ENCODE measurements at places on chromosomes 6 and 20.

- DNase-seq: no peak
These were observed 519.7 kb downstream of the CDH26 start for GRCh38 chr20:60477958-60478357.

- DNase-seq: no peak
These were observed 78.3 kb downstream of the KIF6 start for GRCh38 chr6:39646751-39647420.

- DNase-seq: no peak
These were observed 96.7 kb upstream of the SLC22A16 start for GRCh38 chr6:110573136-110573535.

DNA sequence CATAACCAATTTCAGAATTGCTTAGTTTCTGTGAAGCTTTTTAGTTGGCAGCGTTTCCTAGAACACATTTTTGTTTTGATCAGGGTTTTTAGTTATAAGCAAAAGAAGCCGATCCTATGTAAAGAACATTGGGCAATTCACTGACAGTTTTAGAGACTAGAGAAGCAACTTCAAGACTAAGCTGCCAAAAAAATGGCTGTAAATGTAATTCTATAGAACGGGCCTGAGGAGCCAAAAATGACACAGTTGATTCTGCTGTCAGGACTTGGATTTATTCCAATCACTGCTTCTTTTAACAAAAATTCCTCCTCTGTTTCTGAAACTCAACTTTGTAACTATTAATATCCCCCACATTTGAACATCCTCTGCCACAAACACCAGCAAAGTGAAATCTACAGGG lies 236.0 kb upstream of the EYS start:
- DNase-seq: no peak

DNA sequence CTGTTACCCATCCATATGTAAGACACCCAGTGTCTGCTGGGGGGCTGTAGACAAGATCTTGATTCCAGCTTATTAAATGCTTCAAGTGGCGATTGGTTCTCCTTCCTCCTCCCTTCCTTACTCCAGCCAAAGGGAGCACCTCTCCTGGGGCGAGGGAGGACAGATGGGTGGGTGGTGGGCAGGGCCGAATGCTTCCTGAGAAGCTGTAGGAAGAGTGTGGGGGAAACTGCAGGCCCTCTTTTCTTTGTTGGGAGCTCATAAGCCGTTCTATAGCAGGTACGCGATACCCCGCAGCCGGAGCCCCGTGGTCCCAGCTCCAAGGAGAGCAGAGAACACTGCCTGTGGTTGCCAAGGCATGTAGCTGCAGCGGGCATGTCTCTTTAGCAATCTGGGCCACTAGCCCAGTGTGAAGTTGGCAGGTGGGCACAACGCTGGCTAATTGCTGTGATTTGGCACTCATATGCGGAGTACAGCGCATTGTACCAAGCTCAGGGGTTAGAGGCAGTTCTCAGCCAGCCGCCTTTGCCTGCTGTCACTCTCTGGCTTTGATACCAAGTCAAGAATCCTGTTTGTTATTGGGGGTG lies 14.7 kb upstream of the KCNG1 start:
- DNase-seq: no peak

DNA sequence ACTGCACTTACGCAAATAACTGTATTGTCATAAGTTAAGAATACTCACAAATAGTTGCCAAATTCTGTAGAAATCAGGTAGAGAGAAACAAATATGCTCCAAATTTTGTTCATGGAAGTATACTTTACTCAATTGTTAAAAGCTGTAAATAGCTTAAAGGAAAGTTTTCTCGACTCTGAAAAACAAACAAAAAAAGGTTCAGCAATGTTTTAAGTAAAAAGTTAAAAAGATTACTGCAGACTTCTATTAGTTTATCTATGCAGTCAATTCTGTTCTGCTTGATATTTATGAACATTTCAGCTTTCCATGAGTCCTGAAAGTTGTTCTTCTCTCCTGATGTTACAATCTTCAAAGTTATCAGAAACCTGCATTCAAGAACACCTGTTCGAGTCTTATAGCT lies 37.5 kb upstream of the FAM8A1 start:
- no peak for DNase-seq

- no peak for DNase-seq
These were observed 5.2 kb upstream of the FOXO3 start for GRCh38 chr6:108555399-108556052.

- no peak for DNase-seq
These were observed 40.9 kb downstream of the DOP1A start for GRCh38 chr6:83108378-83108777.

DNA sequence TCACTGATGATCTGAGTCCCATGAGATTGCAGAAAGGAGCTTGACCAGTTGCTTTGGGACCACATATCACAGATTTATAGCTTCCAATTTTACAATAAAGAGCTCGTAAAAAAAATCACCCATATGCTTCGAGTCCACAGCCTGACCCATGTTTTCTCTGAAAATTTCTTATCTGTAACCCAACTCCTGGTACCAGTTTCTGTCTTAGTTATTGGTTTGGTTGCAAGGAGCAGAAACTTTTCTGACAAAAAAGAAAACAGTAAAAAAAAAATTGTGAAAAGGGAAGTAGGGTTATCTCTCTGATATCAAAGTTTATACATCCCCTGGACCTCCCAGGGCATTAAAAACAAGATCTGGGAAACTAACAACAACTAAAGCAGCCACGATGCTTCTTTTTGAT lies 30.8 kb upstream of the BPIFA2 start:
- DNase-seq: no peak

GRCh38 chr6:3793545-3793944 lies 42.0 kb upstream of the PXDC1 start:
- DNase-seq: no peak

DNA sequence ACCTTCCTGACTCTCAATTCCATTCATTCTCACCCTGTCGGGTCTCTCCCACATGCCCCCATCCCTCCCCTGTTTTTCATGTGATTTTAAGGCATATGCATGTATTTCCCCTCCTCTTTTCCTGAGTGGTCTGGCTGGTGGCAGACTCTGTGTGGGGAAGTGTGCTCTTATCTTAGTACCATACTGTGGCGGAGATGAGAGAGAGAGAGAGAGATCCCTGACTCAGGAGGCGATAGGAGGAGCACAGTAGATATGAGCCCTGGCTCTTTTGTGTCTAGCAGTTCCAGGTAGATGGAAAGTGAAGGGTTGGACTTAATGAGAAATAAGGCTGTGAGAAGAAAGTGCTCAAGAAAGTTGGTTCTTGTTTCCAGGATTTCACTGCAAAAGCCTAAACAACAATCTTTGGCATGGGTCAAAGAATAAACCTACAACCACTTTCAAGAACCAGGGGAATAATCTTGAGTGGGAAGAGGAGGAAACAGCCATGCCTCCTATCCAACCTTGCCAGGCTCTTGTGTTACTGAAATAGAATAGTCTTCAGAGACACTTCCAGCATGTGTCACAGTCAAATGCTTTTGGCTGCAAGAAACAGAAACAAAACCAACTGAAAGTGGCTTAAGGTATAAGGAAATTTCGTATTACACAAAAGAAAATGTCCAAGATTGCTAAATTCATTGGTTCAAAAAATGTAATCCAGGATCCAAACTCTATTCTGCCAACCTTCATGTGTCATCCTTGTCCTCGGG lies 123.8 kb upstream of the MYLIP start:
- DNase-seq: no peak

GRCh38 chr6:83057705-83058321 lies 7.8 kb downstream of the UBE3D start:
- DNase-seq: peak; percentile 64

GRCh38 chr6:136772685-136773472 lies 19.4 kb downstream of the MAP3K5 start:
- DNase-seq: no peak

- no peak for DNase-seq
These were observed 160.2 kb downstream of the GMPR start for GRCh38 chr6:16398587-16398986.

- DNase-seq: no peak
These were observed at the start of gene SYNDIG1 for GRCh38 chr20:24469116-24469893. Gene SYNDIG1 (plus strand): TSS chr20:24469629. CDS start chr20:24543098, 73,469 bp downstream.

DNA sequence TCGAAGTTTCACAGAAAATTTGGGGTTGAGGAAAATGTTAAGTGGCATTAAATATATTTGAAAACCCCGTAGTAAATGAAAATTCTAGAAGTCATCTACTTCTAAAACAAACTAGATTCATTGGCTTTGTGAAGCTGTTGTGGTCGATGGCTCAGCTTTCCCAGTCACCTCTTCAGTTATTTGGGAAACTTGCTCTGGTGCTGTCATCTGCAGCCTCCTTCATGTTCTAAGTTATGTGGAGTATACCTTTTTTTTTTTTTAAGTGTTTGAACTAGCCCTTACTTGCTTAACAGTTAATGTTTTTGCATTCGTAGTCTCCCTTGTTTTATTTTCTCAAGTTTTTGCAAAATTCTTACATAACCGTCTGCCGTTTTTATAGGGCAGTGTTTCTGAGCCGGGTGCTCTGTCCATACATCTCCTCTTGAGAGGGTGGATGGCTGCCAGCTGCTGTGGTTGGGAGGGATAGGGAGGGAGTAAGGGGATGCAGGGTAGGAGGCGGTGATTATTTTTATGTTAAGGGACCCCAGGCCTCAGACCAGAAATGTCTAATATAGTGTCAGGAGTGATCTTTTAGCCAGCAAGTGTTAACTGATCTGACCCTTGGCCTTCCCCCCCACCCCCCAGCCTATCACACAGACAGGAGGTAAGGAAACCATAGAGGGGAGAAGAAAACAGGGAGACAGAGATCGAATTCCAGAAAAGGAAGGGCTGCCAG lies 7.1 kb downstream of the RREB1 start:
- no peak for DNase-seq

DNA sequence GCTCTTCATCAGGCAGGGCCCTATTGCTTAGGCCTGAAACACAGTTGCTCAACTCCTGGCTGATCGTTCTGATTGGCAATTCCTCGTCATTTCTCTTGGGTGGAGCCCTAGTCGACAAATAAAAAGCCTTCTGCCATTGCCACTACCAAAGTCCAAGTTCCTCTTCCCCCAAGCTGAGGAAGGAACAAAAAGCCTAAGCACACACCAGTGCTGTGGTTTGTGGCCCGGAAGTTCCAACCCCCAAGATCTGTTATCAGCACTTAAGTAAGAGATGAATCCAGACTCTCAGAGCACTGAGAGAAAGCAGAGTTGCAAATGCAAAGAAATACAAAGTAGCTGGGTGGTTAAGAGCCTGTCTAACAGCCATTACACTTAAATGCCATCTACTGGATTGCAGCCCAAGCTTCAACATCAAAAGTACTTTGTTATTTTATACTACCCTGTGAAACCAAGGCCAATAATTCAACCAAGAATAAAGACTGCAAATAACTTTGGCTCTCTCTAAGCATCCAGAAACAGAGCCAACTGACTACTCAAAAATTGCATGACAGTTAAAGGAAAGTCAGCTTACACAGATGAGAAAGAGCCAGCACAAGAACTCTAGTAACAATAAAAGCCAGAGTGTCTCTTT lies 1024.0 kb downstream of the GRIK2 start:
- no peak for DNase-seq

GRCh38 chr20:2755451-2756055 lies 44.9 kb downstream of the CPXM1 start:
- DNase-seq: no peak

Measured in NCI-H146 (cell line).